Liver (tissue), 10 donors: ENCODE measurements at places on chromosomes 3 and 15. TPM values are rescaled to one million over a fixed set of nuclear protein-coding genes. Genes with fewer than 3 reads are reported as not detected.

- H3K36me3 ChIP-seq = no peaks in the 10 kb centered on the region
- no peak overlapping the region for H3K27ac ChIP-seq
- H3K27me3 ChIP-seq = no peaks in the 10 kb centered on the region
- DNase-seq = no peak
- H3K4me3 ChIP-seq = no peak overlapping the region
Measured at GRCh38 chr3:12139111-12139511, 19.6 kb downstream of the TIMP4 start.

DNA sequence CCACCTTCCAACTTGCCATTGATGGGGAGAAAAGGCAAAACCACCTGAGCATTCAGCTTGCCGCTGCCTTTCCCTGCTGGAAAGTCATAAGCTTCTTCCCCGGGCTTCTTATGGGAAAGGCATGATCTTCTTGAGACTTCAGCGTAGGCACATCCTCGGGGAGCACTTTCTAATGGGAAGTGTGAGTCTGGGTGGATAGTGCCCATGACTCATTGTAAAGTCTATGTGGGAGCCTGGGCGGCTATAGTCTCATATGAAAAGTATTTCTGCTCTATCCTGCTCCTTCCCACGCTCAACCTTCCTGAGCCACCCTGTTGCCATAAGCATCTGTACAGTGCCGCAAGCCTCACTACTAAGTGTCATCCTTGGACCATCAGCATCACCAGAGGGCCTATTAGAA, 309.9 kb upstream of the THBS1 start:
- H3K4me1 ChIP-seq = peaks cover 10% of the 10 kb centered on the region
- no peak overlapping the region for H3K4me3 ChIP-seq
- no peak overlapping the region for H3K27ac ChIP-seq
- H3K27me3 ChIP-seq = no peaks in the 10 kb centered on the region
- no peaks in the 10 kb centered on the region for H3K36me3 ChIP-seq

GRCh38 chr3:15427981-15428380, 583 bp downstream of the EAF1 start:
- no peaks in the 10 kb centered on the region for H3K27me3 ChIP-seq
- H3K4me3 ChIP-seq = peak overlapping the region; percentile 74
- peak overlapping the region; percentile 74 for H3K27ac ChIP-seq
- peaks cover 31% of the 10 kb centered on the region for H3K4me1 ChIP-seq
- peak; percentile 57 for DNase-seq

Gene AQP9
- 1.4 TPM for total RNA-seq
